ENCODE measurements at places on chromosomes 7 and 10.
A peak's percentile ranks its signal among the peaks of the same experiment; 100 is the strongest.

DNA sequence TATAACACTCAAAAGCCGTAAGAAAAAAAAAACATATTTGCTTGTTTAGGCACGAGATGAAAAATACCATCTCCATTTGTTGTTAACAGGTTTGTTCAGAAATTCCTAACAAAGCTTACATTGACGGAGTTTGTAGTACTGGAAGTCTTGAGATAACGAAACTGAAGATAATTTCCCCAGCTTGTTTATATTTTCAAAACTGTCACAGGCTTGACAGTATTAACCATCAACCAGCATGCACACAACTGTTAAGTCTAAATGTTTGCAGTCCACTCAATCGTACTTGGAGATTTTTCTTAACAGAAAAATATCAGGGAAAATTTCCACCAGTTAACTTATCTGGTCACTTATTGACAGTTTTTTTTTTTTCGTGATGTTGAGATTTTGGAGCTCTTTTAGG, 68.5 kb downstream of the ITGA8 start:
- DNase-seq: no peak

- DNase-seq: peak; percentile 7
Observed at GRCh38 chr10:118570591-118570990, 24.9 kb downstream of the PRLHR start.

DNA sequence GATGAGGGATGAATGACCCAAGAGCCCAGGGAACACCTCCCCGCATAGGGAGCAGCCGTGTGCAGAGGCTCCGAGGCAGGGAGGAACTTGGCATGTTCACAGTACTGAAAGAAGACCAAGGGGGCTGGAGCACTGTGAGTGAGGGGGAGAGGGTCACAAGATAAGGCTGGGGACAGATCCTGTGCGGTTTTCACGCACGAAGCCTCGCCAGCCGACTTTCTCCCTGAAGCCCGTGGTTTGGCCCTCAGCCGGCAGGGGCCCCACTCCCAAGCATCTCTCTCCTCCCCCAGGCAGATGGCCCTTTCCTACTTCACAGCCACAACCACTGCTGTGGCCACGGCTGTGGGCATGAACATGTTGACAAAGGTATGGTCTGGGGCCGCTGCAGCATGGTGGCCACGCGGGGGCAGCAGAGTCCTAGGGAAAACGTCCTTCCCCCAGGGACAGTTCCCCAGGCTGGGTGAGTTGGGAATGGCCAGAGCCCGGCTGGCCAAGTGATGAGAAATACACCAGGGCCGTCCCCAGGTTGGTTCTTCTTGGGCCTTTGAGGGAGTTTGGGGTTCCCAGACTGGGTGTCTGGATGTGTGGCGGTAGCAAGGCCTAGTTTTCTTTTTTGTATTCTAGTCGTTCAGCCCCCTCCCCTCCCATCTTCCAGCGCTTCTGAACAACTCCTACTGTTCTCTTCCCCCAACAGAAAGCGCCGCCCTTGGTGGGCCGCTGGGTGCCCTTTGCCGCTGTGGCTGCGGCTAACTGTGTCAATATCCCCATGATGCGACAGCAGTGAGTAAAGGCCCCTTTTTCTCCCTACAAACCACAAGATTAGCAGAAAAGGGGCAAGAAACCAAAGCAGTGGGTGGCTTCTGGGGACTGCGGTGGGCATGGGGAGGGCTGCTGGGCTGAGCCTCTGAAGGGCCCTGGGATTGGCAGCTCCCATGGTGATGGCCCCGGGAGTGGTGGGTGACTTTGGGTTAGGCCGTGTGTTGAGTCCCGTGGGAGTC, 14.4 kb upstream of the WBP1L start:
- peak; percentile 88 for DNase-seq

GRCh38 chr10:127919418-127920271, 12.7 kb downstream of the PTPRE start:
- DNase-seq: no peak

GRCh38 chr7:131900785-131901287, 344.4 kb upstream of the PODXL start:
- DNase-seq: no peak

DNA sequence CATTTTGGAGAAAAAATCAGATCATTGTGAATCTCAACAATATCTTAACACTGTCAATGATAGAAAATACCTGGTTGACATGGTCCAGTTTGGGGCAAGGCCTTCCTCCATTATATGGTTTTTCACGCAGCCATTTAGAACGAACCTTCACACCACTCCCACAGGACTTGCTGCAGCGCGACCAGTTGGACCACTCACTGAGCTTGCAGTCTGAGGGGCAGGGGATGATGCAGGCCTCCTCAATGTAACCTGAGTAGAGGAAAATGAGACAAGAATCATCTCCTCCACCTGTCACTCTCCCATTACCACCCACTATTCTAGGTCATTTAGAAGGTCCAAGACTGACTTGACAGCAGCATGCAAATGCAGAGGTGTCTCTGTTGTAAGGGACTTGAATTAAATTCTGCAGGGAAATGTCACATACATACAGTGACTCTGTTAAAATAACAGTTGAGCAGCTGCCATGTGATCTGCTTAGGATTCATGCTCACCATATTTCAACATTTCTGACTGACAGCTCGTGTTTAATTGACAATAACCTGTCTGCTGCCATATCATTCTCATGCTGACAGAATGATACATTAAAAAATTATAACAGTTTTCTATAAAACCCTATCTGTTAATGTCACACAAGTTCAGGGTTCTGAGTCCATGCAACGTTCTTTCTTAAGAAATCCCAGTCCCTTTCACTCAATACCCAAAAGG, 403.0 kb downstream of the THSD7A start:
- no peak for DNase-seq

DNA sequence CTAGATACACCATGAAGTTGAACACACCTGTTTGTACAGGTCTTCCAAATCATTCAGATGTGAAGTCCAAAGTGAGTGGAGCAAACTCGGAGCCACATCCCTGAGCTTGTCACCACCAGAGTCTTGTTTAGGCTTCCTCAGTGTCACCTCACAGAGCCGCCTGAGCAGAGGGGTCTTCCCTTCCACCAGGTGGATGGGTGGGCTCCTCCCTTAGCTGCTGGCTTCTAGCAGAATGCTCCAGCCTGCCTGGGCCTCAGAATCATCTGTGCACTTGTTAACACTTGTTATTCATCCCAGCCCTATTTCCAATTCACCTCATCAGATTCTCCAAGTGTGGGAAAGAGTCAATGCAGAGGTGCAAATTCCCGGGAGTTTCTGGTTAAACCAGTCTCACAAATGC, 32.5 kb downstream of the C10orf71 start:
- peak; percentile 25 for DNase-seq

DNA sequence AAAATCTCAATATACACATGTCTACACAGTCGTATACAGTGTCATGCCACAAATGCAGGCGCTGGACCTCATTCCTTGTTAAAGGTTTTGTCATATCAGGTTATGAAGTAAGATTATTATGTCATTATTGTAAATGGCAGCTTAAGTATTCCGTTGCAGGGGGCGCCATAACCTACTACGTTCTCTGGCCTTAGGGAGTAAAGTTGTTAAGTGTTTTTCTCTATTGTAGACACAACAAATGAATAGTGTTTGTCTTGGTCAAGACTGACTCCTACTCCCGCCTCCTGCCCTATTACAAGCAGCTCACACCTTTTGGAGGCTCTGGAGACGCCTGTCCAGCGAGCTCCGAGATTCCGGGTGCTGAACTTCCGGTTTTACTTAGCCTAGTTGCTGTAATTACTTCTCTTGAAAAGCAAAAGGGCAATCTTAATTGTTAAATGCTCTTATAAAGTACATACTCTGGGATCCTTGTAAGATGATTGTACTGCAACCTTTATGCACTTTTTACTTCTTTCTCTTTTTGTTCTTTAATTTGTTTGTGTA, 994 bp downstream of the GATAD1 start:
- DNase-seq: no peak

DNA sequence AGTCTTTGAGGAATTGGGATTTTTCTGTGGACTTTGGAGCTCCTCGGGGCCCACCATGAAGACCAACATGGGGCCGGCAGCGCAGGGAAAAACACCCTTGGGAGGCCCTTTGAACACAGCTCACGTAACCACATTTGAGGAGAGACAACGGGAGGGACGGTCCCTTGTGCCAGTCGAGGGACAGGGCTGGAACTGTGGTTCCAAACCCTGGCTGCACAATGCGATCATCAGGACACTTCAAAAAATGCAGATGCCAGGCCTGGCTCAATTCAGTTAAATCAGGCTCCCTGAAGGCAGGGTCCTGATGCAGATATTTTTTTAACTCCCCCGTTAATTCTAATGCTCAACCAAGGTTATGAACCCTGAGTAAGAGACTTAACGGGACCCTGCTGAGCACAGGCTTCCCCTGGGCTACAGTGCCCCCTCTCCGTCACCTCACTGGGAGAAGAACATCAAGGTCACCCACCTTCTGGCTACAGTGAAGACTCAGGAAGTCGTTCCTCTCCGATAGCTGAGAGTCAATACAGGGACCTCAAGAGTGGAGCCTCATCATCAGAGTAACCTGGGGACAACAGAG, 30.4 kb downstream of the LYZL1 start:
- no peak for DNase-seq

DNA sequence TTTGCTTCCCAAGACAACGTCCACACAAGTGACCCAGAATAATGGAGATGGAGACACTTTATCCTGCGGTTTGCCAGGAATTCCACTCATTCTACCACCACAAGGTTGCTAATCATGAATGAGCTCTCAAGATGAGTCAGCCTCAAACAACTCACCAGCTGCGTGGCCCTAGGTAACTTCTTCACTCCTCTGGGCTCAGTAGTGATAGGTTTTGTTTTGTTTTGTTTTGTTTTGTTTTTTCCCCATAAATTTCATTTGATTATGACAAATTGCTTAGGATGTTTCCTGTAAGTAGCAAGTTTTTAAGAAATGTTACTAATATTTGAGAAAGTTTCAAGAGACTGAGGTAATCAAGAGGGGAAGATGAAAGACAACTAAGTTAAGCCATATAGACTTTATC, 286.8 kb downstream of the PARD3 start:
- DNase-seq: no peak

GRCh38 chr7:50754684-50755083, 28.0 kb downstream of the GRB10 start:
- no peak for DNase-seq
